Activated naive CD8-positive, alpha-beta T cell treated with anti-CD3 and anti-CD28 coated beads for 36 hours (primary cell): ENCODE measurements at places on chromosomes 5 and 9.

- no peak for DNase-seq
Measured at GRCh38 chr5:62578540-62578939, at the start of gene LRRC70. Gene LRRC70 (plus strand): TSS chr5:62578819. CDS start chr5:62579439, 620 bp downstream.

- DNase-seq = no peak
Measured at GRCh38 chr9:119278171-119278570, 91.1 kb downstream of the BRINP1 start.

- no peak for DNase-seq
Measured at GRCh38 chr9:16718296-16718695, 152.2 kb downstream of the BNC2 start.

- DNase-seq = no peak
Measured at GRCh38 chr5:58902765-58903164, 319.9 kb downstream of the RAB3C start.

- DNase-seq = no peak
Measured at GRCh38 chr5:92505925-92506324, 1075.1 kb downstream of the NR2F1-AS1 start.

GRCh38 chr5:146967646-146968045 is 89.1 kb upstream of the PPP2R2B start:
- DNase-seq = no peak

- DNase-seq = no peak
Measured at GRCh38 chr5:92594031-92594430, 987.0 kb downstream of the NR2F1-AS1 start.

- no peak for DNase-seq
Measured at GRCh38 chr5:133154274-133155075, 102.7 kb downstream of the HSPA4 start.

DNA sequence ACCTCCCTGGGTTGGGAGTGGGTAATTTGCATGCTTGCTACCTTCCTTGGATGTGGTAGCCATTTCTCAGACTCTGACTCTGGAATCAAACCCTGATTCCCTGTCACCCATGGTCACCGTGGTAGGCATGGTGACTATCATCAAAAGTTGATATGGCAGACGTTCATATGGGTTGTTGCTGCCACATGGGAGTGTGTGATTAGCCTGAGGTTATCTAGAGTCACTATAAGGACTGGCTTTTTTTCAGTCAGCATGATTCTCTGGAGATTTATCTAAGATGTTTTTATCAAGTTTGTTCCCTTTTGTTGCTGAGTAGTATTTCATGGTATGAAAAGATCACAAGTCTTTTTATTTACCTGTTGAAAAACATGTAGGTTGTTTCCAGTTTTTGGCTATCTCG is 7.0 kb downstream of the RCL1 start:
- no peak for DNase-seq

DNA sequence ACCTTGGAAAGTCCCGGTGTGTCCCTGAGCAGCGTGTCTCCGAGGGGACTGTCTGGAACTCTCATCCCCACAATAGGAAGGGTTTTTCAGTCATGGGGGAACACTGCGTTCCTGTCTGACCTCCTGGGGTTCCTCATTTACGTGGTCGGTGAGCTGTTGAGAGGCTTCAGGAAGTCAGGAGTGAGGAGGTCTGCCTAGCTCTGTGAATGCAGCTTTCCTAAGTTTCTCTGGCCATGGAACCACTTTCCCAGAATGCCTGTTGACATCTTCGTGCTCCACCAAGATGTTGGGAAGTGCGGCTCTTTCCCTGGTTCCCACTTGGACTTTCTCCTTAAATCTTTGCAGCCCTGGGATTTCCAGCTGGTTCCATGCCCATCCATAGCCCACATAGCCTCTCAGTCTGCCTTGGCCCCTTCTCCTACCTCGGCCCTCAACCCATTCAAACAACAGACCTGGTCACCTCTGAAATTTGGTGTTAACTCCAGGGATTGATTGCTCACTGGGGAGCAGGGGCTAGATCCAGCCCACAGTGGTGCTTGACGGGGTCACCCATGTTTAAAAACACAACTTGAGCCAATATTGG is 27.2 kb downstream of the PSAT1 start:
- no peak for DNase-seq
